Heart right ventricle (tissue), 16 donors: ENCODE measurements at places on chromosomes 11 and 22. TPM values are rescaled to one million over a fixed set of nuclear protein-coding genes. Genes with fewer than 3 reads are reported as not detected.

DNA sequence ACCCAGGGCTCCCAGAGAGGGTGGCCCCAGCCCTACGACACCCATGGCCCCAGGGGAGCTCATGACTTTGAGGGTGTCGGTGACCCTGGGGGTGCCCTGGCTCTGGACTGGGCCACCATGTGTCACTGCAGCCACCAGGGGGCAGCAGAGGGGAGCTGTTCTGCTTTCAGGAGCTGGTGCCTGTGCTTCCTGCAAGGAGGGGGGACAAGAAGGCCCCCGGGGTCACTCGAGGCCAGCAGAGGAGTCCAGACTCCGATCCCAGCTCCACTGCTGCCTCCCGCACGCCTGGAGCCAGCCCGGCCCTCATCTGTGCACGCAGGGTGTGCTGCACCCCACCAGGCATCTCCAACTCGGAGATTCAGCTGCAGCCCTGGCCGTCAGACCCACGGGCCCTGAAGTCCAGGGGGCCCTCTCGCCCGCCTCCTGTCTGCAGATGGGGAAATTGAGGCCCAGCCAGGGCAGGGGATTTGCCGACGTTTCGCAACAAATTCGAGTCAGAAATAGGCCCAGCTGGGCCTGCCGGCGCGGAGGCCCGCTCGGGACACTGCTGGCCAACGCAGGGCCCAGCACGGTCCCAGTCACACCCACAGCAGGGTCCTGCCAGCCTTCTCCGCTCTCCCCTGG, 29.5 kb upstream of the WNT7B start:
- DNase-seq = peak; percentile 96

- DNase-seq = no peak
Measured at GRCh38 chr11:100731471-100731870, 44.4 kb downstream of the ARHGAP42 start.

Gene FREY1
- polyA plus RNA-seq = 0.59 TPM

DNA sequence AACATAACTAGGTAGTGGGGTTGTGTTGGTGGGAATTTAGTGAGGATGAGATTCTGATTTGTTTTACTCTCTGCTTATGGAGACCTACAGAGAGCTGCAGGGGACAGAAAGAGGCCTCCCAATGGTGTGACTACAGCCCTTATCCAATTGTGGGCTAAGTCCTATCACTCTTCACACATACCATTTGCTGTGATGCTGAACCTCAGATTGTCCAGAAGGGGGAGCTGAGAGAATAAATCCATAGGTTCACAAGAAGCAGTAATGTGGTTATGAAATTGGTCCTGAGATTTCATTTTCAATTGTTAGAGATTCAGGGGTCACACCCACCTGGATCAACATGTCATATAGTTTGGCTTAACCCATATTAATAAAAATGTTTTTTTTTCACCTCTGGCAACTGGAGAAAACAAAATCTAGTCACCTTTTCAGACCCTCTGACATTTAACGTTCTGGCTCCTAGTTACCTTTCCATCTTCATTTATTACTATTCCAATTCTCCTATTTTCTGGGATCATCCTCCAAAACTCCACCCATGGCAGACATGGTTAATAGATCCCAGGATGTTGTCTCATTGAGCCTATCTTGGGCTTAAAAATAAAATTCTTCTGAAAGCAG, 53.3 kb upstream of the PTPN5 start:
- DNase-seq = no peak

GRCh38 chr11:110081462-110082376, 11.5 kb upstream of the ZC3H12C start:
- no peak for DNase-seq

DNA sequence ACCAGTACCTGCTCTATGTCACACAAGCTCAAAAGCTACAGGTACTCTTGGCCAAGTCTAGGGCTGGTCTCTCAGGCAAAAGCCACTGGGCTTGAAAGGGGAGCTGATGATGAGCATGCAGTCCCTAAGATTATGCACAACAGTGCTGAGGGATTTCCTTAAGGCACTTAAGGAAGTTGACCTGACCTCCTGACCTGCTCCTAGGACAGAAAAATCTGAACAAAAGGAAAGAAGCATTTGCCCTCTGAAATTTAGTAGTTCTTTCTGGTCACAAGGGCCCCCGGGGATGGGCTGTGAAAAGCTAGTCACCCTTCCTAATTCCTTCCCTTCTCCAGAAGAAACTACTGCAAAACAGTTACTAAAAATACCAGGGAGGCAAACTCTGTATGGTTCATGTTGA, 83.6 kb upstream of the PHOX2A start:
- DNase-seq = no peak

DNA sequence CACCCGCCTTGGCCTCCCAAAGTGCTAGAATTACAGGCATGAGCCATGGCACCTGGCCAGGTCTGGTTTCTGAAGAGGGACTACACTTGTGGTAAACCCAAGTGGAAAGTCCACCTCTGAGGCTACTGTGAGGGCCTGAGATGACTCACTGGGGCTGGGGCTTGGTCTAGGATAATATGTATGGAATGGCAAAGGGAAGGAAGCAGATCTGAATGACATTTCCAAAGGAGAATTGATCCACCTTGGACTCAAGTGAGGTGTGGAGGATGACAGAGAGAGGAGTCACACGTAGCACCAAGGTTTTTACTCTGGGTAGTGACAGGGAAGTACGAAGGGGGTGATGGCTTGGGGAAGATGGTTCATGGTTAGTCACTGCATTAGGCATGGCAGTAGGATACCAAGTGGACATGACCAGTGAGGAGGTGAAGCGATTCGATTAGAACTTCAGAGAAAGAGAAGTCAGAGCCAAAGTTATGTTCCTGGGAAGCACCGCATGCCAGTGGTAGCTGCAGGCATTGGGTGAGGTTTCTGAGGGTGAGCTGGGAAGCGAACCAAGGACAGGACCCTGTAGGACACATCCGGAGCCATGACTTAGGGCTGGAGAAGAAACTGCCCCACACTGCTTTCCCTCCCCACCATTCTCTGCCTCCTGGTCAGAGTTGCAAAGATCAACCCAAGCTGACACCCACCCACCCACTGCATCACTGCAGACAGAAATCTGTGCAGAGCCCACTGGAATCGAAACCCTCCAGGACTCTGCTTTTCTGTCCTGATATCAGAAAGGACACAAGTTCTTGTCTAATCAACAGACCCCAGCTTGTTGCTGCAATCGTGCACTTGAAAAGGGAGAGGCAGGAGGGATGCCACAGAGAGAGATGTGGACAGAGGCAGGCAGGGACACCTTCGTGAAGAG, 13.0 kb upstream of the BCL9L start:
- DNase-seq = no peak

Gene CCDC89
- 0.38 TPM for polyA plus RNA-seq

- DNase-seq = peak; percentile 43
Measured at GRCh38 chr11:94933223-94934130, 39.9 kb downstream of the CWC15 start.

Gene EP300
- polyA plus RNA-seq = 13.9 TPM

DNA sequence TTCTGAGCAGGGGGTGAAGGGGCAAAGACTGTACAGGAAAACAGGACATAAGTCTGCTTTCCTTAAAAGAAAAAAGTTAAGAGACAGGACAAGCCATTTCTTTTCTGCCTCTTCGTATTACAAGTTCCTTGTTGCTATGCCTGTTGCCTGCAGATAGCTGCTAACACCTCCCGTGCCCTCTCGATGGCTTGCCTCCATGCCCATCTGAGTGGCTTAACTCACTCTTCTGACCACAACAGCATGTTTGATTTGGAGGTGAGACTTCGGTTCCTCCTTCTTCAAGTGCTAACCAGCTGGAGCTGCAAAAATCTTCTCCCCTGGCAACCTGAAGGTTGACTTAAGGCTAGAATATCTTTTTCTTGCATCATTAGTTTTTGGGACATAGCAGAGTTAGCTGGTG, 103.1 kb downstream of the PRR5L start:
- no peak for DNase-seq
